Small intestine (tissue), 16 donors: ENCODE measurements at places on chromosomes 2 and 18. TPM values are rescaled to one million over a fixed set of nuclear protein-coding genes. Genes with fewer than 3 reads are reported as not detected.

The HAAO gene
- polyA plus RNA-seq: 62.0 TPM

The ESPNL gene
- 0.54 TPM for polyA plus RNA-seq

The RIT2 gene
- polyA plus RNA-seq: 0.27 TPM

The ASXL3 gene
- 0.22 TPM for polyA plus RNA-seq

The POTEC gene
- polyA plus RNA-seq: not detected

DNA sequence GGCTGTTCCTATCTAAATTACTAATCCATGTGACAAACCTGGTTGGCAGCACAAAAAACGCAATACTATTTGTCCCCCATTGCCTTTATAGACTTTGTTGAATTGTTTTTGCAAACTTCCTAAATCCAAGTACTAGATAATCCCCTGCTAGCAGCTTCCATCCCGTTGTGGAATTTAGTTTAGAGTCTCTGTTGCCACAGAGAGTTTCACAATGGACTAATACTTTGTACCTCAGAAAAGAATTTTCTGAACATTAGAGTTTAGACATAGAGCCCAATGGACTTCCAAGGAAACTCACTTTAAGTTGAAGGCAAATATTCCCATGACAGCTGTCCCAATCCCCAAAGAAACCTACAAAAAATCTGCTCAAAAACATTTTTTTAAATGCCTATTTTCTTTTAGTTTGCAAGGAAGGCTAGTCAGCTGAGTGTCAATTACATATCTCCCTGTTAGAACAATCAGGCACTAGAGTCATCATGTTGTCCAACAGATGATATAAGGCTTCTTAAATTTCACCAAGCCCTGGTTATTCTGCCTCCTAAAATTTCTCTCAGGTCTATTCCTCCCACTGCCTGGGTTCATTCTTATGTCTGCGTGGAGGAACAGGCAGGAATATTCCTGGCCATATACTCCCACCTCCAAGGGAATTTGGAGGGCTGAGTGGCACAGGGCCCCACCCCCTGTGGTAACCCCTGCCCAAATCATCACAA lies 27.2 kb downstream of the RNF152 start:
- DNase-seq: no peak

- DNase-seq: no peak
These were observed 56.0 kb downstream of the HAUS1 start for GRCh38 chr18:46160050-46160798.

DNA sequence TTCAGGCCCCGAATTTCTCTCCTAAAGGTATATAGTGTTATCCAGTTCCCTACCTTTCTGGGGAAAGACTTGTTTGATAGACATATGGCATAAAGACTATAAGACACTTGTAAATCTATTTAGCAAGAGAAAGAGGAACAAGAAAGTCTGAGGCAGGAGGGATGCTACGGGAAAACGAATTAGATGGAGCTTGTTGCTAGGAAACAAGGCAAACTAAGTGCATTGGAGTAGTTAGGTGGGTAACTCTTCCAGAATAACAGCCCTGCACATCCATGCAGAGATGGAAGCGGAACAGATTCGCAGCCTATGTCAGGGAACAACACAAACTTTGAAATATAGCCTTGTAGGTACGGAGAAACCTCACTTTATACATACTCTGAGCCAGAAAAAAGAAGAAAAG lies 810.3 kb upstream of the CRIM1 start:
- DNase-seq: no peak

GRCh38 chr2:177726931-177727348 lies 334.4 kb downstream of the AGPS start:
- DNase-seq: no peak

DNA sequence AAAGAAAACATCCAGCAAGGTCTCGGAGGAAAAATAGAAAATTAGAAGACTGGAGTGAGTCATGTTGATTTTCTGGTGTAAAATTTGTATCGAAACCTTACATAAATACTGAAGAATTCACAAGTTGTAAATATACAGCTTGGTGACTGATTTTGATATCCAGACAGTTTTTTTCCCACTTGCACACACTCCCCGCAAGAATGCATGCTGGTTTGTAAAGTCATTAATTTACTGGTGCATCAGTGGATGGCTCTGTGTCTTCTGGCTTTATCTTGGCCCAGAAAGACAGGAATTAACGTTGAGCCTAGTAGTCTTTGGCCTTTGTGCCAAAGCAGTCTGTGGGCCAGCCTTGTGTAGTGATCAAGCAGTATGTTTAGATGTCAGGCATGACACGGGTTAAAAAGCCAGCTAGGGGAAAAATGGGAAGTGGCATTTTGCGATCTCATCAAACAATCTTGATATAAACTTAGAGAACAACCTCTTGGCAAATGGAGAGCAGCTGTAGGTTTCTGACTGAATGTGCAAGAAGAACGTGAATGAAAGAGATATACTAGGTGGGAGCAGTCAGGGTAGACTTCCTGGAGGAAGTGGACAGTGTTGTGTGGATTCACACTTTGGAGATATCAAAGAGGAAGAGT lies 22.7 kb upstream of the CASP8 start:
- no peak for DNase-seq

GRCh38 chr2:215796140-215796855 lies 217.1 kb downstream of the MREG start:
- no peak for DNase-seq

DNA sequence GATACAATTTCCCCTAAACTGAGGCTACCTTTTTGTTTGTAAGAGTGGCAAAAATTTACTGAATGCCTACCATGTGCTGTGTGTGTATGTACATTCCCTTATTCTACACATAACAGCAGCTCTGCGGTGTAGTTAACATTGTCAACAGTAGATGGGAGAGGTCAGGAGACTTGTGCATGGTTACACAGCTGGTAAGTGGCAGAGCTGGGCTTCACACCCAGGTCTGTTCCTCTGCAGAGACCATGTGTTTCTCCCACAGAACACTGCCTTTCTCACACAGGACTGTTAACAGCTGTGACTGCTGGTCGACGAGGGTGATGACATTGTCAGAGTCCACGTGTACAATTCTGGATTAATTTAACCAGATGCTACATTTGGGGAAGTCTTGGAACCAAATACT lies 49.1 kb downstream of the EML6 start:
- DNase-seq: peak; percentile 34

DNA sequence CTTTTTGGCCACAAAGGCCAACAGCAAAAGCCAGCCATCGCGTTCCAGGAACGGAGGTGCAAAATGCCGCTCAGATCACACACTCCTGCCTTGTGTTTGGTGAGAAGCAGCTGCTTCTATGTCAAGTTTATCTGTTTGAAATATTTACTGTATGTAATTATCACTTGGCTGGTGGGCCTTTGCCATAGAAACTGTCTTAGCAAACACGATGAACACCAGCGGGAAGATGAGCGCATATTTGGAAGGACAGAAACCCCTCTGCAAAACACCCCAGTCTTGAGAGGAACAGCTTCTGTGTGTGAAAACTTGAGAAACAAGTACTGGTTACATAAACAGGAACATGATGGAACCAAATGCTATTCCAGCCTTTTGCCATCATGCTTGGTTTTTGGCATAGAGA lies 59.7 kb downstream of the SCG2 start:
- DNase-seq: no peak
